WERI-Rb-1 (cell line): ENCODE measurements at places on chromosomes 2 and 18.

GRCh38 chr2:150856596-150857281 lies 369.3 kb upstream of the RND3 start:
- DNase-seq: no peak

DNA sequence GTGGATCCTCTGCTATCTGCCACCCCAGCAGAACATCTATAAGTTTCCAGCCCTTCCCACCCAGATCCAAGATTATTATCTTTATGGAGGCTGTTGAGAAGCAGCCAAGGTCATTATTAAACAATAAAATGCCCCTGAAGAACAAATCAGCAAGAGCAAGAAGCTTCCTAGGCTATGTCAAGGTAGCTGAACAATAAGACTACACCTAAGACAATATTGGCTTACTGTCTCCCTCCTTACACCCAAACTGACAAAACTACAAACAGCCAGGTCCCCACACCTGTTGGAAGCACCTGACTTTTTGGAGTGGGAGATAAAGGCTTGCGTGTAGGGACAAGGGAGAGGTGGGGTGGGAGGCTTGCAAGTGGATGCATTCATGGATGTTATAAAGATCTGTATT lies 128.5 kb downstream of the SPTBN1 start:
- DNase-seq: no peak

- no peak for DNase-seq
These were observed 25.2 kb upstream of the TMEM237 start for GRCh38 chr2:201668402-201668910.

- no peak for DNase-seq
These were observed 47.2 kb downstream of the DOK6 start for GRCh38 chr18:69447886-69448285.

GRCh38 chr2:240554767-240555493 lies 2.9 kb downstream of the ANKMY1 start:
- DNase-seq: no peak

- peak; percentile 16 for DNase-seq
These were observed 524.0 kb downstream of the LRRTM4 start for GRCh38 chr2:76998152-76998551.

DNA sequence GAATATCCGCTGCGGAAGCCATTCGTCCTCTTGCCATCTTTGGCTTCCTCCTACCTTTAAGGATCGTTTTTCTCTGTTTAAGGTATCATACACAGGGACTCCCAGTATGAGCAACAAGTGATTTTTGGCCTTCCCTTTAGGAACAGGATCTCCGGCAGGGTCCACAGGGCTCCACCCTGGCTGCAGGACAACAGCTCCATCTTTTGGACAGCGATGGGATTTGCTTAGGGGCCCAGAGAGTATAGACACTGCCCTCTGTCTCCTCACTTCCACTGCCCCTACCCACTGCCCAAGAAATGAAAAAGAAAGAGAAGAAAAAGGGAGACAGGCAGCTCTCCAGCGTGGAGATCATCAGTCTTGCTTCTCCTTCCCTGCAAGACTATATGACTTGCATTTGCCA lies 224.5 kb downstream of the UXS1 start:
- peak; percentile 65 for DNase-seq

DNA sequence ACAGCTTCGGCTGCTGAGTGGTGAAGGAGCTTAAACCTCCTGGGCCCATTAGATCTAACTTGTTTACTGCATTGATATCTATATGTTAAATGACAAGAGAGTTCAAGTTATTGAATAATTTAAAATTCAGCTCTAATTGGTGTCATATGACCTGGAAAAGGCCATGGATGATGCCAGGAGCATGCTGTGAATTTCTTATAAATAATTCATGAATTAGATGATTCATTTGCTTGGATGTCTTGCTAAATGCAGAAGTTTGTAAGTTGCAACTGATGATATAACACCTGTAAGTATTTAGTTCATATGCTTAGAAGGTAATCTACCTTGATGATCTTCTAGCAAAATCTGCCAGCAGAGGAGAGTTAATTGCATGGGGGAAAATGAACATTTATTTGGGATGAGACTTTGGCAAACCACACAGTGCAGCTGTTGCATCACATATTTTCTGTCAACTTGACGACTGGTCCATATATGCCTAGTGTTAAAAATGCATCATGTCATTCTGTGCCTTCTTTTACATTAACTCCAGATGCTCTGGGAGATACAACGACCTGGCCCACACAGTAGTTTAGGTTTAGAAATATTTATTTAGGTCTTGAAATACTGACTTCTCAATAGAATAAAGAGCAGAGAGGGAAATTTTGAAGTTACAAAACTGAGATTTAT lies 226.3 kb downstream of the KIAA1328 start:
- DNase-seq: no peak

DNA sequence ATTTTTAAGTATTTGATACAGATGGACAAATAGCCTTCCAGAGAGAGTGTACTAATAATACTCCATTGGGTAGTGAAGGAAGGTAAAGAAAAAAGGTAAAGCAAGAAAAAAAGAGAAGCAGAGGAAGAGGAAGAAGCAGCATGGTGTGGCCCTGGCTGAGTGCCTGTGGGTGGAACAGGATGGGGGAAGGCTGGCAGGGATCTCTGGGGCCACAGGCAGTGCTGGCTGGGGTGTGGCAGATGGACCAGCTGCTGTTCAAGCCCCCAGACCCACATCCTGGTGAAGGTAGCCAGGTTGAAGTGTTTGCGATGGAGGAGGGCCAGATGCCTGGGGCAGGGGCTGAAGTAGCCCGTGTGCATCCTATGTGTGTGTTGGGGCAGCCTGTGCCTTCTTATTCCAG lies 79.0 kb downstream of the DYSF start:
- DNase-seq: no peak

DNA sequence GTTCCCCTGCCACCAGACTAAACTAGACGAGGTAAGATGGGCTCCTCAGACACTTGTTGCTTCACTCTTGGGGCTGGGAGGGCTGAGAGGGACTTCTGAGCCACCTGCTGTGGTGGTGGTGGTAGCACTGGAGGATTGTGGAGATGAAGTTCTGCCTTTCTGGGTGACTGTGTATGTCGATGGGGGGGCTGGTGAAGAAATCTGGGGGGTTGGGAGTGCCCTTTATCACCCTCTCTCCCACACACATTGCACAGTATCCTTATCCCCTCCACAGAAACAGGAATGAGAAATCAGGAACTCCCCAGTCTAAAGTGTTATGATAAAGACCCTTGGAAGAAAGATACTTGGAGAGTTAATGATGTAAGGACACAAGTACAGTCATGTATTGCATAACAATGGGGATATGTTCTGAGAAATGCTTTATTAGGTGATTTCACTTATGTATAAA lies 38.5 kb downstream of the HK2 start:
- no peak for DNase-seq

- DNase-seq: peak; percentile 78
These were observed 16.6 kb upstream of the PCBP1 start for GRCh38 chr2:70070542-70071268.

DNA sequence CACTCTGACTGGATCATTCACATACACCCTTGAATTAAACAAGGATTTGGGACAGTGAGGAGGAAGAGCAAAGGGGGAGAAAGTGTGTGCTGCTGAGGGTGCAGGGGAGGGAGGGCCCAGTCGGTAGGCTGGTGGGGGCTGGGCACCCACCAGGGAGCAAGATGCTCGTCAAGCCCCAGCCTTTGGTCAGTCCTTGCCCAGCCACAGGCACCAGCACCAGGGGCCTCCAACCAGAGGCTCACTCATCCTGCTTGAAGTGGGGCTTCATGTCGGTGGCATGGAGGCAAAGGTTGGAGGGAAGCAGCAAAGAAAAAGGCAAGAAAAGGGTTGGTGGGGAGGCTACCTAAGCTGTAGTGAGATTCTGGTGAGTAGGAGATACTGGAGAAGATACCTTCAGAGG lies 21.9 kb downstream of the CDC42EP3 start:
- no peak for DNase-seq

DNA sequence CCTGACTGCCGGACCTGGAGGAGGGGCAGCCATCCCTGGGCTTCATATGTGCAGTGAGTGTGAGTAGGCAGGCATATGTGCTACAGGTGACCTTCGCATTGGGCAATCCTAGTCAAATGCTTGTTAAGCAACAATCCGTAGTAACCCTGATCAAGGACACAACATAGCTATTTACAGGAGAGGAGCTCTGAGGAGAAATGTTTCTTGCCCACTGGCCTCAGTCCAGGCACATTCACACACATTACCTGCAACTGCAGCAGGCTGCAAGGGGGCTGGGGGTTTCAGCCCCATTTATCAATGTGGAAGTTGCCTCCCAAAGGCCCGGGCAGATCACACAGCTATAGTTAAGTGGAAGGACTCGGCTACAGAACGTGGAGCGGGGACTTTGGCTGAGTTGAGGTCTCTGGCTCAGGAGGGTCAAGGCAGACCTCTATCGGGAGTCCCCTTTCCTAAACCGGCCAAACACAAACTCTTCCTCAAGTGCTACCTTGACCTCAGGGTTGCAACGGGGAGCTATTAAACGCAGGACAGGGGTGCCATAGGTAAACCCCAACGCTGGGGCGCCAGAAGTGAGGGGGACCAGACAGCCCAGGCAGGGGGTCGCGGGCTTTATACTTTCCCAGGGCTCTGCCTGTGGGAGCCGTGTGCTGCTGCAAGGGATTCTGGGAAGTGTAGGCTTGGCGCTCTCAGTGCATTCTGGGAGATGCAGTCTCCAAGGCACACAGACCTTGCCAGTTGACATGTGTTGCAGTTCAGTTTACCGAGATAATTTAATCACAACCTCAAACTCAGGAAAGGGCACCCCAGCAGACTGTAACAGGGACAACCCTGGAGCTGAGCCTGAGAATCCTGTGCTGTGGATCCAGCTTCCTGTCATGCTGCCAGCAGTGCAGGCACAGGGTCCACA lies 9.4 kb downstream of the KHK start:
- DNase-seq: peak; percentile 73

DNA sequence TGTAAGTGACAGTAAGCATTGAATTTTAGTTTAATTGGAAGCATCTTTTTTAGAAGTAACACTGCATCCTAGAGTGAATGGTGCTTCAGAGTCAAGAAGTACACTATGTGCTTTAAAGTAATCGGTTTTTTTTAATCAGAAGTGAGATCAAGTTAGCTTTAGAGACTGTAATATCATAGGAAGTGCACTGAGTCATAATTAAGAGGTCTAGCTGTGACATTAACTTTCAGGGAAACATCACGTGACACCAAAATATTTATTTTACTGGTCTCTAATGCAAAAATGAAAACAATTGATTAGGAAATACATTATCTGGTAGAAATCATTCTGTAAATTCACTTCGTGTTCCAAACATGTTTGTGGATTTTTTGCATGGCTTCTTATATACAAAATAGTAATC lies 55.3 kb upstream of the KYNU start:
- DNase-seq: no peak

GRCh38 chr2:20352581-20353216 lies 2.1 kb upstream of the PUM2 start:
- no peak for DNase-seq

DNA sequence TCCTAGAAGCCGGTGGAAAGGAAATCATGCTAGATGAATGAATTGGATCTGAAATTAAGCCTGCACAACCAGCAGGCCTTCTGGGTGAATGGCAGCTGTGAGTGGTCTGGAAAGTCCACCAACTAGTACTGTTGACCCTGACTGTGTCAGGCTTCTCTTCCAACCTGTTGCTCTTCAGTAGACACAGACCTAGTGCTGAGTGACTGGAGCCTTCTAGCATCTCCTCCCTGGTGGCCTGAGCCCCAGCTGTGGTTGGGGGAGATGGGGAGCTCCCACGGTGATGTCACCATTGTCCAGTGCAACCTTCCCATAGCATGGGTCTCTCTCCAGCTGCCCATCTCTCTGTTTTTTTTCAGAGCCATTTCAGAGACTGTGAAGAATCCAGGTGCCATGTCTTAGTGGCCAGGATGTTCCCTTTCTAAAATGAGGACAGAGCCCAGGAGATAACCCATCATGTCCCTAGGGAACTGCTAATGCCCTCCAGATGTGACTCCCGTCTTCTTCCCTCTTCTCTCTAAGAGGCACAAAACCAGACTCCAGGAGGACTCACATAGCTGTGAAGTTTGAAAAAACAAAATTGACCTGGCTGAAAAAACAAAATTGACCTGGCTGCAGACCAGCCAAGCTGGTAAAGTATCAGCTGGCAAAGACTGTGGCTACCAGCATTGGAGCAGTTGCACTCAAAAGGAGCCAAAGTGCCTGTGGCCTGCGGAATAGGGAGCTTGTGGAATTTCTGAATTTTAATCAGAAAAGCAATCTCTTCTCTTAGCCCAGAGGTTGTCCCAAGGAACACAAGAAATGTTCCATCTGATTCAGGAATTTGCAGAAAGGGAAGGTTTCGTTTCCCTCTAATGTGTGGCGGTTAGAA lies 67.4 kb upstream of the RPL31 start:
- DNase-seq: no peak

DNA sequence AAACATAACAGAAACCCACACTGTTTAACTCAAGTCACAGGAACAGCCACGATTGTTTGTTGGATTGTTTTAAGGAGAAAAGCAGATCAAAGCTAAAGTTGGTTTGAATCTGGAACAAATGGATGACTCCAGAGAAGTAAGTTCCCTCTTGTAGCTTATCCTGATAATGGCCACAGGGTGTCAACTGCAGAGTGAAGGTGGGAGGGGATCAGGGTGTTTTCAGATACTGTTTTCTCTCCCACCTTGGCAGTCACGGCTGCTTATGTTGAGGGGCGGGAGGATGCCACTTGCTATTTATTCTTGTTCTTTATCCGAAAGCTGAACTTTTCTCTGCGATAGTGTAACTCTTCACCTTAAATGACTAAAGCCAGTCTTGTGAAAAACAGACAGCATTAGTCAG lies 36.5 kb upstream of the INPP4A start:
- no peak for DNase-seq

DNA sequence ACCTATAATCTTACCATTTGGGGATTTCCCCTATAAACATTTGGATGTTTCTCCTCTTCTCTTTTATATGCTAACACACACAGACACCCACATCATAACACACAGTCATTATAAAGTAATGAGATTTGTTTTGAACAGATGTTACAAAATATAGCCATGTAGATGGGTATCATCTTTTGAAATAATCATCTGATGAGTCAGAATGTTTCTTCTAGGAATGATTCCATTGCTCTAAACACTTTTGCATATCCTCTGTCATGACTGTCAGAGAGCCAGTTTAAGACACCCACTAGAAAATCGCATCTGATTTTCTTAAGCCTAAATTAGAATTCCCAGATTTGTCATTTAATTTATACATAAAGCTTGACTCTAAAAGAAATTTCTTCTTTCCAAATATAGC lies 442.6 kb downstream of the CMPK2 start:
- no peak for DNase-seq

DNA sequence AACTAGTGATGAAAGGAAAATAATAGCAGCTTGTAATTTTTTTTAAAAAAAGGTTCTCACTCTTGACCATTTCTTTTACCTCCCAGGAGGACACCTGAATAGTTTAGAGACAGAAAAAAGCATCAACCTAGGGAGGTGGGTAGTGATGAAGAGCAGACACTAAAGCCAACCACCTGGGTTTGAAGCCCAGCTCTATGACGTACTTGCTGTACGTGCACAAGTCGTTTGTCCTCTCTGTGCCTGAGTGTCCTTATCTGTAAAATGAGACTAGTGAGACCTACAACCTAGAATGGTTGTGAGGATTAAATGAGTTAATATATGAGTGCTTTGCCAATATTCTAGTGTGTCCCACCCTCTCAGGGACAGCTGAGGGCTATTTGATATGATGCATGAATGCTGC lies 5.8 kb downstream of the SLC1A4 start:
- no peak for DNase-seq
